ENCODE measurements at places on chromosomes 7 and 10.

GRCh38 chr7:158645842-158646241, 58.2 kb upstream of the PTPRN2 start:
- no peak for DNase-seq

DNA sequence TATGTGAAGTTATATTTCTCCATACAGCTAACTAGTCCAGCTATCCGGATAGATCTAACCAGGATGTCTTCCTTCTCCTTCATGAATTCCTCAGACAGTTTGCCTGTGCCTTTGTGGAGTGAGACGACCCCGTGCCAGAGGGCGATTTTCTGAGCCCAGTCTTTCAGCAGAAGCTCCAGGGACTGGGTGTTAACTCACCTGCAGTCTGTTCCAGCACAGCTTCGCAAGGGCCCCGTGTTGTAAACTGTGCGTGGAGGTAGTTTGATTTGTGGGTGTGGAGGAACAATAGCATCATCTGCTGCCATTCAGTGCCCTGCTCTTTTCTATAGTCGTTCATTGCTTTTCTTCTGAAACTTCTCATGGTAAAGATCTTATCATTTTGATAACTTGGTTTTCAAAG, 103.8 kb downstream of the INPP5A start:
- DNase-seq = no peak

- no peak for DNase-seq
Measured at GRCh38 chr7:139532636-139533155, 9.2 kb downstream of the CLEC2L start.

GRCh38 chr10:112782200-112782907, 167.7 kb upstream of the TCF7L2 start:
- no peak for DNase-seq

GRCh38 chr10:35211390-35211789, 84.7 kb downstream of the CREM start:
- no peak for DNase-seq

GRCh38 chr10:112565434-112566053, 118.5 kb downstream of the VTI1A start:
- peak; percentile 50 for DNase-seq

DNA sequence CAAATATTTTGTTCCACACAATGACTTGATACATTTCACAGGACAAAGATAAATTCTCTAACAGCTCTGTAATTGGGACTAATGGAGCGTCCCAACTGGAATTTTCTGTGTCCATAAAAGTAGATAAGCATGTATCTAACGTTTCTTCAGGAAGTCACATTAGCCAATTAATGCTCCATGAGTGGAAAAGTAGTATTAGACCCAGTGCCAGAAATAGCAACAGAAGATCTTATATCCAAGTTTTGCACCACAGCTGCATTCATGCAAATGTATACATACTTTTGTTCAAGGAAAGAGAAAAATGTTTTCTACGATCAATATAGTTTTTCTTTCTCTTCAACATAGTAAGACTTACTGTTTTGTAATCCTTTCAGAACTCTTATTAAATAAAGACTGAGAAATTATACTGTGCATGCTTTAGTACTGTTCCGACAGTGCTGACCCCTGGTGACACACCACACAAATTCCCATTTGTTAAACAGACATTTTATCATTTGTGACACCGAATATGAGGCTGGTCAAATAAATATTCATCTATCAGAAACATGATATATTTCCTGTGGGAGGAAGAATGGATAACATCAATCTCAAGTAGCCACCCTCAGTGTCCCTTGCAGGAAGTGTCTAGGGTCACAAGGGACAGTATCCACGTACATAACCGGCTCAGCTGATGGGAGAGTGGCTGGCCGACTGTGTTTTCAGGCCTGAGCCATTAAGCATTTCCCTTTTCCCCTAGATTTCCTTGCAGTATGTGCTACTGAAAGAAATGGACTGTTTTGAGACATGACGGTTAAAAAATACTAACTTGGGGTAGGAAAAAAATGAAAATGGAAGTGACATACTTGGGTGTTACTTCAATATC, 102.1 kb upstream of the RSU1 start:
- DNase-seq = no peak

GRCh38 chr10:26621889-26622711, 75.4 kb upstream of the PDSS1 start:
- DNase-seq = no peak

GRCh38 chr10:13649844-13650520, 63.2 kb downstream of the PRPF18 start:
- no peak for DNase-seq

Measured in hematopoietic multipotent progenitor cell treated with erythropoietin and hydrocortisone succinate and interleukin-3 and kit ligand, for 17 days (in vitro differentiated cells).